PC-3 (cell line): ENCODE measurements at places on chromosomes 2 and 18. TPM values are rescaled to one million over a fixed set of nuclear protein-coding genes. Genes with fewer than 3 reads are reported as not detected.
A peak's percentile ranks its signal among the peaks of the same experiment; 100 is the strongest.

The UCN gene
- 0.52 and 3.6 TPM in 2 replicates for total RNA-seq

DNA sequence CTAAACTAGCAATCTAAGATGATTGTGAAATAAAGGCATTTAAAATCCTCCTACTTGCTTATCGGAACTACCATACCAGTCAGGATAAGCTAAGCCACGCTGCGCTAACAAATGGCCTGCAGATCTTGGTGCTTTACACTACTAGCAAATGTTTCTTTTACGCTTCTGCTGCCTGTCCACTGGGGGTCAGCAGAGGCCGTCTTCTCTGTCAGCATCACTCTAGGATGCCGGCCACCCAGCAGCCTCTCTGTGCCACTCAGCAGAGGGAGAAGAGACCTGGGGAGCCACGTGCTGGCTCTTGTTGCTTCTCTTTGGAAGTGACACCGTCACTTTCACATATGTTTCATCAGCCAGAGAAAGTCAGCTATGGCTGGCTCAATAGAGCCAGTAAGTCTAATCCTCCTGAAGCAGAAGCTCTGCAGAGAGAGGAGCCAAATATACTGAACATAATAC is 36.6 kb downstream of the COPS8 start:
- H3K4me3 ChIP-seq, result no peak overlapping the region
- no peaks in the 10 kb centered on the region for H3K27me3 ChIP-seq
- peaks cover 17% of the 10 kb centered on the region for H3K4me1 ChIP-seq
- no peak overlapping the region for H3K27ac ChIP-seq
- H3K36me3 ChIP-seq, result no peaks in the 10 kb centered on the region

DNA sequence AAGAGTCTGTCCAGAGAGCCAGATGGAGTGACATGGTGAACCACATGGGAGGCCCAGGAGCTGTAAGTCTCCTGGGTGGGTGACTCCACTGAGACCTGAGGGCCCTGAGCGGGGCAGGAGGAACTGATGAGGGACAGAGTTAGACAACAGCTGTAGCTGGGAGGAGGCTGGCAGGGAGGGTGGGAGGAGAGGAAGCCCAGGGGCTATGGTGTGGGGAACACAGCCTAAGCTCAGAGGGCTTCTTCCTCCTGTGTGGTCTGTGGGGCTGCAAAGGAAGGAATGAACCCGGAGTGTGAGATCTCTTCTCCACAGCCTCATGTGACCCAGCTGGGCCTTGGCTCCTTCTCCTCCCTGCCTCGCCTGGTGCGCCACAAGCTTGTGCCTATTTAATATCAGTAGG is 395.6 kb upstream of the HS6ST1 start:
- no peak overlapping the region for H3K27ac ChIP-seq
- H3K4me3 ChIP-seq, result no peak overlapping the region
- no peak for DNase-seq
- H3K4me1 ChIP-seq, result no peaks in the 10 kb centered on the region
- H3K27me3 ChIP-seq, result peaks cover 30% of the 10 kb centered on the region
- H3K36me3 ChIP-seq, result no peaks in the 10 kb centered on the region

DNA sequence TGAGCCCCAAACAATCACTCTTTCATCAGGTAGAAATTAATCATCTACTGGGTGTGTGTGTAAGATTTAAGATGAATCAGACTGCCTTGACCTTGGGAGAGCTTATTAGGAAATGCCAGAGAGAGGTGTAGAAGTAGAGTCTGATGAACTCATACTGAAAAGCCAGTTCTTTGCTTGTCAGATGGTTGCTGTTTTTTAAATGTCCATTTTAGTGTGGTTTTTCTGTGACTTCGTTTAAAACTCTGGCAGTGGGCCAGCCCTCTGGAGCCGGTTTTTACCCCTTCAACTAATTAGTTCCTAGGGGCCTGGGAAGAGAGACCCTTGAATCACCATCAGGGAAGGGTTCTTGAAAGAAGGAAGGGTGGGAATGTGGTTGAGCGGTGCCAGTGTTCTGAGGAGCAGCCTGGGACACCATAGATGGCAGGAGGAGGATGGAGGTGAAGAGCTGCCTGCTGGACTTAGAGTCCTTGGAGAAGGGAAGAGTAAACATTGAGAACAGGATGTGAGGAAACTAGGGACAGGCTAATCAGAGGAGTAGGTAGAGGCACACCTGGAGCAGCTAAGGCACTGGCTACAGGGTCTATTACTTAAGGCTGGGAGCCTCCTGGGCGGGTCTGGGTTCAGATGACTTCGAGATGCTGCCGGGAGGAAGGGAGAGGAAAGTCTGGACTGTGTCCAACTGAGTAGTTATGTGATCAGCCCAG is 66.1 kb downstream of the LRRFIP1 start:
- peak; percentile 73 for DNase-seq
- H3K36me3 ChIP-seq, result no peaks in the 10 kb centered on the region
- H3K4me3 ChIP-seq, result peak overlapping the region; percentile 94
- peaks cover 57% of the 10 kb centered on the region for H3K4me1 ChIP-seq
- peak overlapping the region; percentile 91 for H3K27ac ChIP-seq
- no peaks in the 10 kb centered on the region for H3K27me3 ChIP-seq

DNA sequence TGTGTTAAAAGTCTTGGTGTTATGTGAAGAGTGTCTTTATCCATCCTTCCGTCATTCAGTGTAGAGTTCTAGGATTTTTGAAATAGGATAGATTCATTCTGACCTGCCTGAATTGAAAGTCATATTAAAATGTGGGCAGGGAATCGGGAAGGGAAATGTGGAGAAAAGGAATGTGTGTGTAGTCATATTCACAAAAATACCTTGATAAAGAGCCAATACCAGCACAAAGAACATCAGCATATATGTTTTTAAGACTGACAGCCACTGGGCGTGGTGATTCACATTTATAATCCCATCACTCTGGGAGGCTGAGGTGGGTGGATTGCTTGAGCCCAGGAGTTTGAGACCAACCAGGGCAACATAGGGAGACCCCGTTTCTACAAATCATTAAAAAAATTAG is 188.1 kb downstream of the CAMKMT start:
- H3K27ac ChIP-seq, result peak overlapping the region; percentile 89
- no peaks in the 10 kb centered on the region for H3K36me3 ChIP-seq
- peaks cover 52% of the 10 kb centered on the region for H3K4me1 ChIP-seq
- H3K27me3 ChIP-seq, result no peaks in the 10 kb centered on the region
- DNase-seq, result peak; percentile 82
